ENCODE measurements at places on chromosomes 7 and 10.
A peak's percentile ranks its signal among the peaks of the same experiment; 100 is the strongest.

DNA sequence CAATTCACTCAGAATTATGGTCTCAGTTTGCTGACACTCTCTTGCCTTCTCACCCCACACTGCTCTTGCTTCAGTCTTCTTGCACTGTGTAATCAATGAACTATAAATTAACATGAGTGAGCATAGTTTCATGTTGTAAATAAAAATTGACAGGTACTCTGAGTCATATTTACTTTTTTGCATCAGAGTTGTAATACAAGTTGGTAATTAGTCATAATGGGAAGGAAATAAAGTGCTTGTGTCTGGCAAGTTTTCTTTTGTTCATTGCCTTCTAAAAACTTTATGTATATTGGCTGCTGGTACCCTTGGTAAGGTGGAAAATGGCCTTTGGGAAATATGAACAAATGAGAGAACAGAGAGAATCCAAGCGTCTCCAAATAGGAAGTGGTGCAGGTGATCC lies 169.3 kb upstream of the MAGI2 start:
- DNase-seq, result no peak

- DNase-seq, result no peak
Measured at GRCh38 chr7:1927937-1928644, 258.0 kb downstream of the ELFN1 start.

DNA sequence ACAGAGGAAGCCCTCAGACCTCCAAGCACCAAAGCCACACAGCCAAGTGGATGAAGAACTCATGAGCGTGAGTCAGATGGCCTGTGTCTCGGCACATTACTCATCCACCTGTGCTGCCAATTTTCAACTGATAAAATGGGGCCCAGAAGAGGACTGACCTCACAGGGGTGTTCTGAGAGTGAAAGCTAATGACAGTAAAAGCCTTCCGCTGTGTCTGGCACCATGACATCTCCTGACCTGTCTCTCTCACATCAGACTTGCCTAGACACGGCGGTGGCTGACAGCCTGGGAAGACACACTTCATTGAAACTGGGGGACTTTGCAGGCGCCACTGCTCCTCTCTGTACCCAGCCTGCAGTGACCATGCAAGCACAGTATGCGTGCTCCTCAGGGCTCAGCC lies 8.3 kb upstream of the SLC18A3 start:
- DNase-seq, result peak; percentile 4

GRCh38 chr10:49353895-49354566 lies 41.9 kb downstream of the DRGX start:
- no peak for DNase-seq

DNA sequence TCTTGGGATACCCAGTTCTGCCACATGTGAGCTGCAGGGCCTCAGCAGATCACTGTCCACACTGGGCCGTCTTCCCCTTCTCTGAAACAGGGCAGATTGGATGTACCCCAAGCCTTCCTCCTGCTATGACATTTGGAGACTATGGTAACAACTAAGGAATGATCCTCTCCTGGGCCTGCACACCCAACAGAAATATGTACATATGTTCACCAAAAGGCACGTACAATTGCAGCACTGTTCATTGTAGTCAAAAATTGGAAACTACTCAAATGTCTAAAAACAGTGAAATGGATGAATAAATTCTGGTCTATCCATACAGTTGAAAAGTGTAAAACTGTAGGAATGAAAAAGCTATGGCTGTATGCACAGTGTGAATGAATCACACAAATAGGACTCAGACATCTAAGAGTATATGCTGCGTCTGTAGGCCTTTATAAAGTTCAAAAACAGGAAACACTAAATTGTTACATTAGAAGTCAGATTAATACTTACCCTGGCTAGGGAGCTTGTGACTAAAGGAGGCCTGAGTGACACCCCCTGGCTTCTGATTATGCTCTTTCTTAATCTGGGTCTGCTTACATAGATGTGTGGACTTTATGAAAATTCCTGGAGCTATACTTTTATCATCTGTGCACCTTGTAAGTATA lies 16.1 kb upstream of the XPNPEP1 start:
- DNase-seq, result no peak

DNA sequence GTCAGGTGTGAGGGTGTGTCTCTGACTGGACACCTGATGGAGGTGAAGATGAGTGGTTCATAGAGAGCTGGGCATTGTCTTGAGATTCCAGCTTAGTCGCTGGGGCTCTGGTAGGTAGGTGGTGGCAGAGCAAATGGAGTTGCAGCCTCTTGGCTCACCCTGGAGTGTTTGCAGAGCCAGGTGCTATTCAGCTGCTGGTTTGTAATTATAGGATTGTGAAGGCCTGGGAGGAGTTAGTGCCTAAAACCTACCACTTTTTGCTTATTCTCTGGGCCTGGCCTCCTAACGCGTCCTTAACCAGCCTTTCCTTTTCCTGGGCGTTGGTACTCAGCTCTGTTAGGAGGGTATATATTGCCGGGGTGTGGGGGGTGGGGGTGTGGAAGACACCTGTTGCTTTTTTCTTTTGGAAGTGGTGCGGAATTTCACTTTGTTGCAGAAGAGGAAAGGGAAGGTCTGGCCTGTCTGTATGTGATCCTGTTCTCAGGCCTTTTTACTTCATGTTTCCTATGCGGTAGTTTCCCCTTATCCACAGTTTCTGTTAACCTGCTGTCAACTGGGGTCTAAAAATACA lies 3.2 kb downstream of the PPRC1 start:
- no peak for DNase-seq

GRCh38 chr7:25186436-25186835 lies 41.9 kb downstream of the NPVF start:
- DNase-seq, result no peak

DNA sequence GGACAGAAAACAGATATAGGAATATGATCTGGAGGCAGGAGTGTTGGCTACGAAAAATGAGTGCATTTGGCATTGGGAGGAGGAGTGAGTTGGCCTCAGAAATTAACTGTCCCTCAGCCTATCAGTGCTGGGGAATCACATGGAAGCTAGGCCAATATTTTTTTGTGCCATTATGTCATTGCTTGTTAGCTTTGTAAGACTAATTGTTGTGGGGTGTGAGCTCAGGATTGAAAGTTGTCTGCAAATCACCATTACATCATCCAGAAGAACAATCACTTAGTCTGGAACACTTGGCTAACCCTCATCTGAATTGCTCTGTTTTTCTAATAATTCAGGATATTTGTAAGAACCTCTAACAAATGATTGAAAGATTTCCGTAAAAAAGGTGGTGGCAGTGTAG lies 45.2 kb upstream of the SEMA3D start:
- DNase-seq, result no peak
